Activated gamma-delta T cell treated with anti-CD3 and anti-CD28 coated beads, Interleukin-2, amount 50 U/mL, for 16 hours (primary cell): ENCODE measurements at places on chromosomes 6 and 20.

DNA sequence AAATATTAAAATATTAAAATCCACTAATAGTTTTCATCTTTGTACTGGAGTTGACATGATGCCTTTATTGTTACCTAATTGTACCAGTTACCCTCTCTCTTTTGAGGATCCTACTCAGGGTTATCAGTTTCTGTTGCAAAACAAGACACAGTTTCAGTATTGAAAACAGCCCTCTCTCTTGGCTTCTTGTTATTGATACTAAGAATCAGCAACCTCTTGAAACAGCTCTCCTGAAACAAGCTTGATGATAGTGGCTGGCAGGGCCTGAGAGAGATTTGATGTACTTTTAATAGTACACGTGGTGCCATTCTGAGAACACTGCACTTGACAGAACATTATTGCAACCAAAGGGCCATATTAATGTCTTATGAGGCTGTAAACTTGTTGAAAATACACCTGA, 64.9 kb upstream of the MEI4 start:
- DNase-seq = no peak

GRCh38 chr20:39538317-39538716, 576.2 kb downstream of the DHX35 start:
- DNase-seq = no peak

- DNase-seq = no peak
These were observed 1.0 kb upstream of the VSTM2L start for GRCh38 chr20:37901654-37902503.

GRCh38 chr20:45823949-45824835, 2.9 kb downstream of the TNNC2 start:
- DNase-seq = peak; percentile 30

- DNase-seq = no peak
These were observed 33.8 kb upstream of the FAM135A start for GRCh38 chr6:70379473-70380013.

DNA sequence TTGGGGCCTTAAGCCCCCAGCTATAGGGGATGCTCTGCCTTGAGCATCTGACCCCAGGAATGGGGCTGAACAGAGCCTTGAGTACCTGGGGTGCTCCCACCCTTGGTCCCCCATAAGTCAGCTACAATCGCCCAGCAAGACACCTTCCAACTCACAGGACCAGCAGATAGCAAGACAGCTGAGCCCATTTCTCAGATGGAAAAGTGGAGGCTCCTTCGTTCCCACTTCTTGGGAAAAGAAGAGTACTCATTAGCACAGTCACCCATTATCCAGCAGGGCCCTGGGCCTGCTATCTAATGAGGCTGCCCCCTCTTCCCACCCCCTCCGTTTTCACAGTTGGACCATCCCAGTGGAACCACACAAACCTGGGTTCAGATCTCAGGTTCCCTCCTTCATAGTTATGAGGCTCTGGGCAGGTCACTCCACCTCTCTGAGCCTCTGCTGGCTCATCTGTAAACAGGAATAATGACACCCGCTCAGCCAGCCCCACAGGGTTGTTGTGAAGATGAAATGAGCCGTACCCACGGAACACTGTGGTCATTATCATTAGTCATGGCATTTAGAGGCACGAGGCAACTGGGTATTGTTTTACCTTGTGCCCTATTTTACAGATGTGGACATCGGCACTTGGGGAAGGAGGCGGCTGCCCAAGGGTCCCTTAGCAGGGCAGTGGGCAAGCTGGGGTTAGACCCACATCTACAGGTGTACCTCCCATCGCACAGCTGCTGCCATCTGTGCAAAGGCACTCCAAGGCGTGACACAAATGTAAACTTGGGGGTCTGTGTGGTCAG, 4.5 kb downstream of the LPIN3 start:
- no peak for DNase-seq

GRCh38 chr6:150079604-150080003, 10.7 kb upstream of the ULBP3 start:
- no peak for DNase-seq

GRCh38 chr20:61120595-61121515, 131.2 kb upstream of the CDH4 start:
- no peak for DNase-seq

DNA sequence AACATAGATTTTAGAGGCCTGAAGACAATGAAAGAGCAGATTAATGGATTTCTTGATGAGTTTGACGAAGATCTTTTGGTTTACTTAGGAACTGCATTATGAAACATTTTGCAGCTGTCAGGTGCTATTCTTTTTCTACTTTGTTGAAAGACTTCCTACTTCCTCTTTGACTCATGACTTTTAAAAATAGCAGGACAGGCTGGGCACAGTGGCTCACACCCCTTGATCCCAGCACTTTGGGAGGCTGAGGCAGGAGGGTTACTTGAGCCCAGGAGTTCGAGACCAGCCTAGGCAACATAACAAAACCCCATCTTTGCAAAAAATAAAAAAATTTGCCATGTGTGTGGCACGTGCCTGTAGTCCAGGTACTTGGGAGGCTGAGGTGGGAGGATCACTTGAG, 52.0 kb downstream of the ITCH start:
- DNase-seq = no peak

DNA sequence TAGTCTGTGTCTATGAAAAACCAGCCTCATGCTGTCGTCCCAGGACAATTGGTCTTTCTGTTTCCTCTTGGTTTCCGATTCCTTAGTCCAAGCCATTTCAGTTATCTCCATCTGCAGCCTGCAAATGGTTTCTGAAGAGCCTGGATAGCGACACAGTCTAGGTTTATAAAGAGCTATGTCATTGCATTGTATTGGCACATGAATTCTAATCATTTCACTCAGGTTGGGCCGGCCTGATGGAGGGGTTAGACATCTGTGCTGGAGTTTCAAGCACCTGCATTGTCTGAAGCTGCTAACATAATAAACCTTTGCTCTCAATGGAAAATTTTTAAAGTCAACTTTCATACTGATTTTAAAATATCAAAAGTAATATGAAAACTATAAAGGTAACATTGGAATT, 232.6 kb upstream of the MAP3K7 start:
- no peak for DNase-seq

GRCh38 chr6:21134356-21134755, 459.2 kb upstream of the SOX4 start:
- no peak for DNase-seq

DNA sequence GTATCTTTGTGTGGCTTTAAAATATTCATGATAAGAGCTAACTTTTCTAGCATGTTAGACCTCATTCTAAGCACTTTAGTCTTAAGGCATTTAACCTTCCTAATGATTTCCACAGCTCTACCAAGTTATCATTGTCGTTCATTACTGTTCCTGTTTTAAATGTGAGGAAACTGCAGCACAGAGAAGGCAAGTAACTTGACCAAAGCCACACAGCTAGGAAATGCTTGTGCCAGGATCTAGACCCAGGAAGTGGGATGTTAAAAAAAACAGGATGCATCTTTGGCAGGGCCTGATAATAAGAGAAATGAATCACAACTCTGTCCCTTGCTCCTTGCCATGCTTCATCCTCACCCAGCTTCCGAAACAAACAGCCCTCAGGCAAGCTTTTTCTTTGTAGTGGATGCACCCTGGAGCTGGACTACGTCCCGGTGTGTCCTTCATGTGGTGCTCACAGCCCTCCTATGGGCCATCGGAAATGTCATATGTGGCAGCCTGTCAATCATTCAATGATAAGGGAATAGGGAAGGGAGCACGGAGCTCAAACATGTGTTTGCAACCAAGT, 196.9 kb upstream of the RREB1 start:
- DNase-seq = no peak

DNA sequence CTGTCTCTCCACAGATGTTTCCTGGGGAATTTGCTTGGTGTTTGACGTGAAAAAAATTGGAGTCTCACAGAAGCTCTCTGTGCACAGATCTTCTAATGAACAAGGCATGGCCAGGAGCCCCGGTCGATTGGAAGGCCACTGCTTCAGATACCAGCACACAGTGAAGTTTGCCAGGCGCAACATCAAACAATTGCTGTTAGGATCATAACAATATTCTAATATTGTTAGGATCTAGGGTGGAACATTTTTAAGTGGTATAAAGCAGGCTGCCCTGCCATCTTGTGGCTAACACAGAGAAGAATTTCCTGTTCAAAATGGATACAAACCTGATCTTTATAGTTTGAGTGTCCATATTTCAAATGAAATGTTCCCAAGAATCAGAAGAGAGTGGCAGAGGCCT, 64.1 kb downstream of the C6orf118 start:
- no peak for DNase-seq

DNA sequence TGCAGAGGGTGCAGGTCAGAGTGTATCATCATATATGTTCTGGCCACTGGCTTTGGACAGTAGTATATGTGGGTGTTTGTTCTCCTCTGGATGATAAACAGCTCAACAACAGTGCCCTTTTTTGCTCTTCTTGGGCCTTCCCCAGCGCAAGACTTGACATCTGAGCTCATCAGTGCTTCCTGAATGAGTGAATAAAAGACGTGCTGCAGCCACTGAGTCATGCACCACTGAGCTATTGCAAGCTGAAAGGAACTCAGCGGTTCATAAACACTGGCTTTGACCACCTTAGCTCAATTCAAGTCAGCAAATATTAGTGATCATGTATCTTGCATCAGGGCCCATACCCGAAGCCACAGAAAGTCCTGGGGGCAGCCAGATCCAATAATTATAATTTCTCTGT, 105.3 kb upstream of the KCNG1 start:
- DNase-seq = no peak

DNA sequence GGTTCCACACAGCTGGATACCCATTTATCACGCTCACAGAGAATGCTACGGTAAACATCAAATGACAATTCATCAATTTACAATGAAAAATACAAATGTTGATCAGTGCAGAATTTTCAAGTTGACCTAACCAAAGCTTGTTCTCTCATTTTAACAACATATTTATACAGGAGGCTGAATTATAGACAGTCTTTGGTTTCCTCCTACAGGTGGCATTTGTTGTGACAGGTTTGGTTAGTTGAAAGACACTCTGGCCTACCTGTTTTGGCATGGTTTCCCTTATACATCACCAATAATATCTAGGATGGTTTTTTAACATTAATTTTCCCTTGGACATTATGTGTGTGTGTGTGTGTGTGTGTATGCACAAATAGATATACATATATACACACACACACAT, 642.5 kb upstream of the MMS22L start:
- no peak for DNase-seq

- no peak for DNase-seq
These were observed 45.6 kb downstream of the LYRM4 start for GRCh38 chr6:5215159-5215558.

- no peak for DNase-seq
These were observed 9.9 kb upstream of the KIF25 start for GRCh38 chr6:167987396-167988153.

DNA sequence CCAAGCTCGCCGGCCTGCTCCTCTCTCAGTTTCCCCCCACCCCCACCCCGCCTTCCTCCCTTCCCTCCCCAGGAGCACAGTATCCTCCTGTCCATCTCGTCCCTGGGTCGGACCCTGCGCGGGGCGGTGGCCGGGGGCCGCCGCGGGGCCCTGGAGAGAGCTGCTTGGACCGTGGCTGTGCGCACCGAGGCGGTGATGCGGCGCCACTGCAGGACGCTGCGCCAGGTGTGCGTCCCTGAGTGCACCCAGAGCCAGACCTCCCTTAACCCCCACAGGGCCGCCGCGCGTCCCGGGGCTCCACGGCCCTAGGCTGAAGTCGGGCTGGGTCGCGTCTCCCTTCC, 2.2 kb downstream of the C20orf204 start:
- DNase-seq = no peak

DNA sequence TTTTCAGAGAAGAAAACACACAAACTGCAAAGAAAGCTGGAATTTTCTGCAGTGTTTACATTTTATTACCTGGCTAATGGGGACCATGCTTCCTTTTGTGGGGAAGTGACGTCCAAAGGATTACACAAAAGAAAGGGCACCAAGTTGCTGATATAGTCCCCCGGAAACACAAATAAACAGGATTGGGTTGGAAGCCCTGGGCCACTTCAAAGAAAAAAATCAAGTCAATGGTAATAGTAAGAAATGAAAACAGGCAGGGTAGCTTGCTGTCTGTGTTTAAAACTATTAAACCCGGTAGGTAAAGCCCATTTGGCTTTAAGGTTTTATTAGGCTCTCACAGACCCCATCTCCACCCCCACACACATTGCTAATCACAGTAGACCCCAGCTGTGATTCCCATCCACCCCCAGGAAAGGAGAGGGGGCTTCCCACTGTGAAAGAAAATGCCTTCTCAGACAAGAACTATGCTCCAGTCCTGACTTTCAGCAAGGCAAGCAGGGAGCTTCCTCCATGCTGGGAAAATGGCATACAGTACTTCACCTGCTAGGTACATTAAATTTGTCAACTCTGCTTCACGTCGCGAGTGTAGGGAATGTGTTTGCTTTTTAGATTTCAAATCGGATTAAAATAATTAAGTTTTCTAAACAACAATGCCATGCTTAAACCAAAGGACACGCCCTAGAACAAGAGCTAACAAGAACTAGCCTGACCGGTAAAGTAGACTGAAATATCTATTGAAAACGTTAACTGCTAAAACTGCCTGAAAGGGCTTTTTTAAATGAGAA, 1.1 kb downstream of the PERP start:
- DNase-seq = no peak

DNA sequence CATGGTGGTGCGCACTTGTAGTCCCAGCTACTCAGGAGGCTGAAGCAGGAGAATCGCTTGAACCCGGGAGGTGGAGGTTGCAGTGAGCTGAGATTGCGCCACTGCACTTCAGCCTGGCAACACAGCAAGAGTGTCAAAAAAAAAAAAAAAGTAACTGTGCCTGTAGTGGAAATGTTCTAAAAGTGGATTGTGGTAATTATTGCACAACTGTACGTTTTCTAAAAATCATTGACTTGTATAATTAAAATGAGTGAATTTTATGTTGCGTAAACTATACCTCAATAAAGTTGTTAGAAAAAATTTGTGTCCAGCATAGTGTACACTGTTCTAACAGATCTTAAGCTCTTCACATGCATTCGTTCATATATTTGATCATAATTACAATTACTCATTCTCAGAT, 5.5 kb downstream of the SEC23B start:
- DNase-seq = no peak

DNA sequence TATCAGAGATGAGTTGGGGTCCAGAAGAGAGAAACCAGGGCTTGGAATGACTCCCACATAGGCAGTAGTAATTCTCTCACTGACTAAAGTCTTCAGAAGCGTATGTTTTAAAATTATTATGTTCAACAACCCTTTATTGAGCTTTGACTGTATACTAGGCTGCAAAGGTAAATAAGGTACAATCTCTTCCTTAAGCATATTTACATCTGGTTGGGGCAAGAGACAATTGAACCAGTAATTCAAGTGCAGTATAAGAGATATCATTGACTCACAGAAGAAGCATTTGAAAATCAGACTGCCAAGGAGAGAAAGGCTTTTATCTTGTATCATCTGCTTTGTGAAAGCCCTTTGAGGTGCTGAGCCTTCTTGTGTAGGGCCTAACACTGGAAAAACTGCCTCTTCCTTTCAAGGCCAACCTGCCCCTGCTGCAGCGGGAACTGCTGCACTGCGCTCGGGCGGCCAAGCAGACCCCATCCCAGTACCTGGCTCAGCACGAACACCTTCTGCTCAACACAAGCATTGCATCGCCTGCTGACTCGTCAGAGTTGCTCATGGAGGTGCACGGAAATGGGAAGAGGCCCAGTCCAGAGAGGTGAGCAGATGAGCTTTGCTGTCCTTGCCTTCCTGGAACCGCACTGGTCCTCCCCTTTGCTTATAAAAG, 39.3 kb upstream of the C20orf144 start:
- no peak for DNase-seq

- DNase-seq = no peak
These were observed 127.4 kb upstream of the PRL start for GRCh38 chr6:22424196-22424595.
